ENCODE measurements at places on chromosomes 16 and 17.

- DNase-seq, result peak; percentile 63
Measured at GRCh38 chr17:59513934-59514841, 51.2 kb upstream of the DHX40 start.

DNA sequence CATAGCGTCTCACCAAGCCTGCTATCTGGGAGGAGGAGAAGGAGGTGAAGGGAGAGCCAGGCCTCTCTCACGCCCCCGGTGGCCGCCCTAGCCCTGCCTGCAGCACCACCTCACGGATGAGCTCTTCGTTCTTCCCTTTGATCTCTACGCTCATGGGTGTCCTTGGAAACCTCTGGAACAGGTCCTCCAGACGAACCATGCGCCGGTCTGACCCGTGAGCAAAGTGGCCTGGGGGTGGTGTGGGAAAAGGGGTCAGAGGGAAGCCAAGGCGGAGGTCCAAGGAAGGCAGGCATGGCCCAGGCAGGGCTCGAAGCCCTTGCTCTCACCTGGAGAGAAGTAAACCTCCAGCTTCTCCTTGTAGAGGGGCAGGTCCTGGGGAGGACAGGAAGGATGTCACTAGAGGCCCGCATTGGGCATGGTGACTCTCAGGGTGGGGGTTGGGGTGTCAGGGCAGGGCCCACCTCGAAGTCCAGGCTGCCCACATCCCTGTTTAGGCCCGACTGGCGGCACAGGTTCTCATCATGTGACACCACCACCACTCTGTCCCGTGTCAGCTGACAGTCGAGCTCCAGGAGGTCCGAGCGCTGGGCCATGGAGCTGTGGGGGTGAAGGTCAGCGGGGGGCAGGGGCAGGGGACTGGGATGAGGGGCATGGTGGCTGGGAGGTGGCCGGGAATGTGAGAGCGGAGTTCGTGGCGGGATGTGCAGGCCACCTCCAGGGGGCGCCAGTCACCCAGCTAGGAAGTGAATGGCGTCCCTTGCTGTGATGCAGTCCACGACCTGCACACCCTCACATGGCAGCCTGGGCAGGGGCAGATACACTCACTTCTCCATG is 923 bp downstream of the GDPD3 start:
- no peak for DNase-seq

DNA sequence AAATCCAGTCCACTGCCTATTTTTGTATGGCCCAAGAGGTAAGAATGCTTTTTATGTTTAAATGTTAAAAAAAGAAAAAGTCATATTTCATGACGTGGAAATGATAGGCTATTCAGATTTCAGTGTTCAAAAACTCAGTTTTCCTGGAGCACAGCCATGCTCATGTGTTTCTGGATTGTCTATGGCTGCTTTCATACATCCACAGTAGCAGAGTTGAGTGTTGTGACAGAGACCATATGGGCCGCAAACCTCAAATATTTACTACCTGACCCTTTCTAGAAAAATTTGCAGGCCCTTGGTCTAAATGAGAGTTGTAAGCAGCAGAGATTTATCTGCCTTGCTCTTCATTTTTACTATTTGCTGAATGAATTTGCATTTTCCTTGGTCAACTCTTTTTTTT is 264.1 kb downstream of the CBLN1 start:
- DNase-seq, result no peak

- no peak for DNase-seq
Measured at GRCh38 chr17:64343071-64343774, 47.4 kb downstream of the PECAM1 start.

- DNase-seq, result no peak
Measured at GRCh38 chr16:87526238-87526947, 33.6 kb upstream of the ZCCHC14 start.

- no peak for DNase-seq
Measured at GRCh38 chr17:78842881-78843565, 2.4 kb upstream of the USP36 start.

Data from globus pallidus (tissue), 1 donor.